ENCODE measurements at places on chromosomes 12 and 14.

DNA sequence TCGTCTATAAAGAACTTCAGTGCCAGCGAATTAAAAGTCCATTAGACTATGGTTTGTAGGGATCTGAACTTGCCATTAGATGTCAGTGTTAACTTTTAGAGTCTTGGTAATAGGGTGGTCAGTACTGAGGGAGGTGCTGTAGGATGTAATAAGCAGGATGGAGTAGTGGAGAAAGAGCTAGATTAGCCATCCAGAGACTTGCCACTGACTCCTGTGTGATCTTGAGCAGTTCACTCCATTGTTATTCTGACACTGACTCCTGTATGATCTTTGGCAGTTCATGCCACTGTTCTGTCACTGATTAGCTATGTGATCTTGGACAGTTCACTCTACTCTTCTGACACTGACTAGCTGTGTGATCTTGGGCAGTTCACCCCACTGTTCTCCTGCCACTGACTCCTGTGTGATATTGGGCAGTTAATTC is 133.6 kb downstream of the TTLL5 start:
- no peak for DNase-seq

DNA sequence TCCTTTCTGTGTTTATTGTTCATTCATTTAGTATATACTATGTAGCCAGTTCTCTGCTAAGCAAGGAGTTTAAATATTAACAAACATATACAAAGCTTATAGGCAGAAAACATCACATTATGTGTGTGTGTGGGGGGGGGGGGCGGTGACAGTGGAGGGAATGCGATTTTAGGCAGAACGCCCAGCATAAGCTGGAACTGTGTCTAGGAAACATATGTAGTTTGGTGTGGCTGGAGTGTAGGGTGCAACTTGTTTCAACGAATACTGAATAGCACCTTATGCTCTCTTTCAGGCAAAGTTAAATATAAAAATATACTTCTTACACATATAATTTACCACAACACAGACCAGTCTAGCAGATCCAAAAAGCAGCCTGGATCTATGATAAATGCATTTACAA is 980.6 kb downstream of the SLC6A15 start:
- no peak for DNase-seq

DNA sequence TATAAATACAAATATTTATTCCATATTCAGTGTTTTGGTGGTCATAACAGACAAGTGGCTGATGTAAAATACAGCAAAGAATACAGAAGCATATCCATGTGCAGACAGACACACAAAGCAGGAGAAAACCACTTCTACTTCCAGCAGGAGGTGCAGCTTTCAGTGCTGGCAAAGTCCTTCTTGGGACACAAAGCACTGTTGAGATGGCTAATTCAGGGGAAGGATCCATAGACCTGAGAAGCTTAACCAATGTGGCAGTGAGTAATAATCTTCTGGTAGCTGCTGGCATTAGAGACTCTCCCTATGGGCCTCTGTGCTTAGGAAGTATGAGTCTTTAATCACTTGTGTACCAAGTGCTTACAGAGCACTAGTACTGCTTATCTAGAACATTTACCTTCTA is 26.8 kb downstream of the AMN1 start:
- DNase-seq = no peak

GRCh38 chr14:104023325-104024055 is 62.0 kb upstream of the ASPG start:
- DNase-seq = no peak

DNA sequence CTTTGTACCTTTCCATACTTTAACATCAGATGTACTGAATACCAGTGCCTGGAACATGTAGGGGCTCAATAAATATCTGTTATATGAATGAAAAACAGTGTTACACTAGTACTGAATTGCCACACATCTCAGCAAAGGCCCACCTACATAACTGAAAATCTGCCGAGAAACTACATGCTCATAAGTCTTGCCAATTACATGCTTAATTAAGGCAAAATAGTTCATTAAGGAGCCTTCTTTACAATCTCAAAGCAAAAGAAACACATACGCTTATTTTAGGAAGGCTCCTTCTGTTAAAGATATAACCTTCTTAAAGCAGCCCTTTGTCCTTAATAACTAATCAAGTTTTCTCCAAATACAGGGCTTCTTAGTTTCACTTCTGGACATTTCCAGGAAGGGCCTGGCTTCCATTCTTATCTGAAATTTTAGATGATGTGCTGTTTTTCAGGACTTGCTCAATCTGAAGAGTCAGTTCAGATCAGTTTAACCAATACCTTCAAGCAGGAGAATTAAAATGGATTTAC is 11.5 kb downstream of the LIMA1 start:
- no peak for DNase-seq

DNA sequence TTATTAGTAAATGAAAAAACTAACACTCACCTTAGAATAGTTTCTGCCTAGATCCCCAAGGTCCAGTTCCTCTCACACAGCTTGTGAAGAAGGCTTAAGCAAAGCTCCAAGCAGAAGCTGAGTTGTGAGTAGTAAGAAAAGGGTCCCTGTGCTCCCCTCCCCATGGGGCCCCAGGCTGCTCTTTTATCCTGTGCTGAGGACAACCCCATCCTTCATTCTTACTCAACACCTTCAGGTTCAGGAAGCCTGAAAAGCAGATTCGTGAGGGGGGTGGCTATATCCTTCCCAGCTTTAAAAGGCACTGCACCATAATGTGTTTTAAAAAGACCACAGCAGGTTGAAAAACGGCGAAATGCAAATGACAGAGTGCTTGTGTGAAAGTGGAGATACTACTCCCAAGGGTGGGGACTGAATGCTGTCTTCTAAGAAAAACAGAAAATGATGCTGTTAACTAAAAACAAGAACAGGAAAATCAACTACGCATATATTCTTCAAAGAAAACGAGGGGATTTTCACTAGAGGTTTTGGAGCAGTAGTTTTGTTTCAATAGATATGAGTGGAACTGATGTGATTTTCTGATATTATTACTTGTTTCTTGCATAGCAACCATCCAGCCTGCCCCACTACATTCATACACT is 182.7 kb downstream of the KTN1 start:
- DNase-seq = no peak

GRCh38 chr12:104651811-104652210 is 195.1 kb downstream of the CHST11 start:
- DNase-seq = no peak

DNA sequence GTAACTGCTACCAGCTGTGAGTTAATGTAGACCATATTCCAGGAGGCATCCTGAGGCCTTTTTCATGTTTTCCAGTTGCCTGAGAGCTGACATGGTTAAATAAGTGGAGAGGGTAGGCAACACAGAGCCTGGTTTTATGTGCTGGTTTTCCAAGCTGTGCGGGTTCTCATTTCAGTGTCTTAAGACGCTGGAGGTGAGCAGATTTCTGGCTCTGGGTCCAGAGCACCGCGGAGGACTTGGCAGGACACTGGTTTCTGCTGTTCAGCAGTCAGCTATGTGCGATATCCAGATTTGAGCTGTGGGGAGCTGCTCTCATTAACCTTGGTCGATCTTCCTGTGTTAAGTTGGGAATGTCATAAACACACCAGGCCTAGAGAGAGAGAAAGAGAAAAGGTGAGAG is 680.8 kb downstream of the BCL11B start:
- no peak for DNase-seq

DNA sequence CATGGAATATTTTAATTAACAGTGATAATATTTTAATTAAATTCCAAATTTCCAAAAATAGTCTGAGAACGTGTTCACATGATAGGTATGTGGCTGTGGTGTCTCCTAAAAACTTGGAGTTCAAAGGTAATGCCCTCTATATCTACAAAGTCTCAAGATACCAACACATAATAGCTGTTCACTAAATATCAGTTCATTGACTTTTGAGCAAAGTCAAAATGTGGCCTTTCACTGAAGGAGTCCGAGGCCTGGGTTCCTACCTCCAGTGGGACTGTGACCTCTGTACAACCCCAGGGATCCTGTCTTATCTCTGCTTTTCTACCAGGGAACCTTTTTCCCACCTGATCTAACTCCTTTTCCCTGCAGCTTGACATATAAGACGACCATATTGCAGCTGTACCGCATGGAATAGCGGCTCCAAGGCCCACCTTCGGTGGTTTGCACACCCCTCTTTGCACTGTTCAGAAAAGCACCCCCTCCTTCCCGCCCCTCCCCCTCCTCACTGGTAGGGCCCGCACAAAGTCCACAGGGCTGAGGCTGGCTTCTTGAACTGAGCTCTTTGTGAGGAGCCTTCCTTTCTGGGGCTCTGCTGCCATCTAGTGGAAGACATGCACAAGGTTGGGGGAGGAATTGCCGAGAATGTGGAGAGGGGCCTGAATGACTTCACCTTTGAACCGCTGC is 3.1 kb downstream of the CCND2 start:
- peak; percentile 69 for DNase-seq

DNA sequence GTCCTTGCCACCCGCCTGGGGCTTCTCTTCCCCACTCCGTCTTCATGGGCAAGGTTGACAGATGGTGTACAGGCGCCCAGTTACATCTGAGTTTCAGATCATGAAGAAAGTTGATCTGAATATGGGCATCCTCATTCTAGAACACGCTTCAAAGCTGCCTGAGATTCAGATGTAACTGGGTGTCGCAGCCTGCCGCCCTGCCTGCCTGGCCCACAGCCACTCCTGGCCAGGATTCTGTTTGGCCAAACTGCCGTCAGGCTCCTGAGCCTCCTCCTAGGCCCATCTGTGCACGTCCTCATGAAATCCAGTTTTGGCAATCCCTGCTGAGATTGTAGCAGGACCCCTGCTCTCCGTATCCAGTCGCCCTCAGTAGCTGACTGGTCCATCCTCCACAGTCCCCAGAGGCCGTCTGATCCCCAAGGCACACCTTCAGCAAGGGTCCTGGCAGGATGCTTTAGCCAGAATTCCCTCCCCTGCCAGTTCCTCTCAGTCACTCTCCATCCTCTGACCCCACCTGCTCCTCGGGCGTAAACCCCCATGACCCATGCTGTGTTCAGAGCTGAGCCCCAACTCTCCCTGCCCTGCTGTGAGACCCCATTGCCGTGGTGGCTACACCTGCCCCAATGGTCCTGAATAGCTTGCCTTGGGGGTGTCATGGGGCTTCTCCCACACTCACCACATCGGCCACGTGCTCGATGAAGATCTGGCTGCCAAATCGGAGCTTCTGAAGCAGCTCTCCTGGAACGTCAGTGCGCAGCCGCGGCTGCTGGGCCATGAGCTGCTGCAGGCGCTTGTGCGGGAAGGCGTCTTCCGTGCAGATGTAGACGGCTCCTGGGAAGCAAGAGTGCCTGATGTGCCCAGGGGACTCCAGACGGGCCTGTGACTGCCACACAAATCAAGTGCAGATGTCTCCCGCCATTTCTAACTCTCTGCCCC is 12.5 kb downstream of the XRCC3 start:
- DNase-seq = no peak

DNA sequence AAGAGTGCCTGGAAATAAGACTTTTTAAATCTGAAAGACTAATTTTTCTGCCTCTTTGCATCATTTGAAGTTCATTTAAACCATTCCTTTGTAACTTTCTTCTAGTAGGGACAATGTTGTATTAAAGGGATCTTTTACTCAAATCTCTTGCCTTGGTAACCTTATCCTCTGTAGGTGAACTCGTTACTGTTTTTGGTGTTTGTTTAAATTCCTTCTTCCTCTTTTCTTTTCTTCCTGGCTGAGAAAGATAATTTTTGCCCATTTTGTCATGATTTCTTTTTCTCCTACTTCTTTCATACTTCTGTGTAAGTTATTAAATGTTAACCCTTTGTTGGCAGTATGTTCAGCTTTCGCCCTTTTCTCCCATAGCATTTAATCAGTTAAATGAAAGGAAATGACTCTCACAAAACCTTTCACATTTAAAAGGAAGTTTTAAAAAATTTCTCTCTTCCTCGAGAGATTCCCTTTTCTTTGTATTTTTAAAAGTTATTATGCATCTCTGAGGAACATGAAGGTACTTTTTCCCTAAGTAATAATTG is 10.3 kb downstream of the VEZT start:
- no peak for DNase-seq

GRCh38 chr14:105091054-105091516 is 25.9 kb upstream of the GPR132 start:
- no peak for DNase-seq

DNA sequence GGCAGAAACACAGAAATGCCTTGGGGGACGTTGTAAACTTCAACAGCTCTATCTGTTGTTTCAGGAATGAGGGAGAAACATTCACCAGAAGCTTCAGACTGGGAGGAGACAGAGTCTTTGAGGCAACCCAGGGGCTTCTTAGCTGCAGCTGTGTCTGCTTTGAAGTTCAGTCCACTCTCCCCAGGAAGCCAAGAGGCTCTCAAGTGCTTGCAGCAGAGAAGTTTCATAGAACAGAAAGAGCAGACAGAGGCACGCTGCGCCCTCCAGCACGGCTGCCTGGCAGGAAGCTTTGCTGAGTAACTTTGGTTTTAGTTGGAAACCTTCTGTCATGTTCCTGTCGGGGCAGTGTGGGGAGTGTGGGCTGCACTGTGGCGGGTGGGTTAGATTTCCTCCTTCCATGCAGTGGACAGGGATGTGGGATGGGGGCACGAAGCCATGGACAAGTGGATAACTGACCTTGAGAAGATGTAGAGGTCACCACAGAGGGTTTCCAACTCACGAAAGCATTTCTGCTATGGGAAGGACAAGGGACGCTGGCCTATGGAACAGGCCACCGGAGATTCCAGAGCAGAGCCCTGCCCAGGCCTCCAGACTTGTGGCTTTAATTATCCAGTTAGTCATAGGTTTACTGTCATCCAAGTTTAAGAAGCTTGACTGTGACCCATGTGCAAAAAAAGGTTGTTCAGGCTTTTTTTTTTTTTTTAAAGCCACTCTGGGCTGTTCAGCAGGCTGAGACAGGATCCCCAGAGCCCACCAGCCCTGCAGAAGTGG is 107.7 kb downstream of the ARF6 start:
- peak; percentile 54 for DNase-seq

GRCh38 chr12:112163056-112163455 is 37.7 kb downstream of the TRAFD1 start:
- DNase-seq = no peak

GRCh38 chr14:60485598-60486251 is at the start of gene C14orf39:
TSS of gene C14orf39 (minus strand) at chr14:60486063. CDS start at chr14:60485078, 985 bp downstream.
- no peak for DNase-seq

DNA sequence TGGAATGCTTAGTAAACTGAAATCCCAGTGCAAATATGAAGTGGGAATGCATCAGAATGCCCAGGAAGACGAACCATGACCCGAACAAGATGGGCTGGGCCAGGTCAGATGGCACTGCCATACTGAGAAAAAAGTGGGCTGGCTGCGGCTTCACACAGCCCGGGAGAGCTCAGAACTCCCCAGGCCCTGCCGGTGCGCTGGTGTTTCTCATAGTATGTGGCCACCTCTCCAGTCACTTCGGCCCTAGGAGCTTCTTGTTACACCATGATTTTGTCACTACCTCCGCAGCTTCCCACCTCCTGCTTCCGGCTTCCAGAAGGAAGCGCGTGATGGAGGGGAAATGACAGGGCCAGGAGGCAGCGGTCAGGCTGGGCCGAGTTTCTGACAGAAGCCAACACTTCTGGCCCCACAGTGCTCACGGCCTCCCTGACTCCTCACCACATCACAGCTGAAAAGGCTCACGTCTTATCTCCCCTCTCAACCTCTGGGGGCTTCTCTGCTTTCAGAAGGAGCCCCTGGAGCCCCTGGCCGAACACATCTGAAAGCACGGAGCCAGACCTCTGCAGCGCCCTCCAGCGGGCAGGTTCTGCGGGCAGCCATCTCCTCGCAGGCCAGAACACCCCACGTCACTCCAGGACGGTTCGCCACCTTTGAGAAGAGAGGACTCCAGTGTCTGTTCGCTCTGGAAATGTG is 30.7 kb downstream of the DAD1 start:
- no peak for DNase-seq

Data from stimulated activated CD8-positive, alpha-beta memory T cell treated with anti-CD3 and anti-CD28 coated beads, Interleukin-2, amount 100 ng/mL, for 1 hour (primary cell).